Activated CD4-positive, alpha-beta T cell treated with anti-CD3 and anti-CD28 coated beads, Interleukin-2, Interleukin-4, amounts not matched to agents 100 ng/mL and 50 ng/mL, durations not matched to agents 16 hours and 8 hours (primary cell): ENCODE measurements at places on chromosomes 16 and 17.

DNA sequence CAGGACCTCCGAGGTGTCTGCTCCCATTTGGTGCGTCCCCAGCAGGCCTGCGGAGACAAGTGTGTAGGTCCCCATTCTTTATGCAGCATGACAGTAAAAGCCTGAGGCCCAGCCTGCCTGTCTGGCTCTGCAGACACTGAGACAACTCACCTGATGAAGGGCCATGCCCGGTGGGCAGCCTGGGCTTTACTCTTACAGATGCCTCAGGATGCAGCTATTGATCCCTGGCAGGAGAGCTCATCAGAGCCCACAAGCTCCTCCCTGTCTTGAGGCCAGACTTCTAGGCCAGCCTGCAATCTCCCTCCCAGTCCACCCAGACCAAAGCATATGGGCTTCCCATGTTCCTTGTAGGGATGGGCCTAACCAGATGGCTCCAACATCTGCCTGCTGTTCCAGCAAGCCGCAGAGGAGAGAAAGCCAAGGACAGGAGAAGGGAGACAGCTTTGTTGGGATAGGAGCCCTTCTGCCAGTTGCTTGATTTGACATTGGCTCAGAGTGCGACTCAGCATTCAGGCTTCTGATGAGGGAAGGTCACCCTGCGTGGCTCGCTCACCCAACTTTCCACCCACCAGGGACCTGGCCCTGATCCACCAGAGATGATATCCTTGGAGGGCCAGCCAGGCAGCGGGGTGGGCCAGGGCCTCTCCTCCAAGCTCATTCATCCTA is 87.5 kb downstream of the SOCS1 start:
- no peak for DNase-seq

- no peak for DNase-seq
Observed at GRCh38 chr16:4316864-4317531, 1.1 kb downstream of the GLIS2 start.

GRCh38 chr17:30559656-30560055 is 82.4 kb downstream of the GOSR1 start:
- no peak for DNase-seq

GRCh38 chr17:43816336-43817320 is 16.3 kb downstream of the MPP3 start:
- DNase-seq = no peak

- no peak for DNase-seq
Observed at GRCh38 chr17:64277831-64278562, 14.9 kb upstream of the TEX2 start.

DNA sequence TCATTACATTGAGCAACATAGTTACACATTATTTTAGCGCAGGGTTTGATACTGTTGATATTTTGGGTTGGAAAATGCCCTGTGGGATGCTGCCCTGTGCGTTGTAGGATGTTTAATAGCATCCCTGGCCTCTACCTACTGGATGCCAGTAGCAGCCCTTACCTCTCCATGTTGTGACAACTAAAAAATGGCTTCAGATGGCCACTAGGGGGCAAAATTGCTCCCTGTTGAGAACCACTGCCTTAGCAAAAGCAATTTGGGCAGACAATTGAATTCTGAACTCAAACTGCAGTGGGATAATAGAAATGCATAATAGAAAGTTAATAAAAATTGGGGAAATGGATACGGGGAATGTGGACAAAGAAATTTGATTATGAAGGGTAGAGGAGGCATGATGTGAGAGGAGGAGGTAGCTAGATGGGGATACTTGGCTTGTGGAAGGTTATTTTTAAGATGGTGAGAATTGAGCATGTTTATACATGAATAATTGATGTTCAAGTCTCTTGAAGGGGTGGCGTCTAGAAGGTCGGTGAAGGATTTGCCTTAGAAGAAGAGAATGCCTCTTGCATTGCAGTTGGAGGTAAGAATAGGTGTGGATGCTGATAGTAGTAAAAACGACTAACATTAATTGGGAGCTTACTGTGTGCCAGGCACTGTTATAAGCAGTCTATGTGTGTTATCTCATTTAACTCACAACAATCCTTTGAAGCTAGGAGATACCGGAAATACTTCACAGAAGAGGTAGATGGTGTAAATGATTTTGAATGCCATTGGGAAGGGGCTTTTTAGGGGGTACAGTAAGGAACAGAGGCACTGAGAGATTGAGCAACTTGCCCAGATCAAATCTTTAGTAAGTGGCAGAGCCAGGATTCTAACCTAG is 19.0 kb downstream of the HEATR9 start:
- DNase-seq = peak; percentile 80
